Uterine smooth muscle cell (primary cell): ENCODE measurements at places on chromosomes 1 and 21. TPM values are rescaled to one million over a fixed set of nuclear protein-coding genes. Genes with fewer than 3 reads are reported as not detected.

The PRRX1 gene
- 154 and 219 TPM in 2 replicates for total RNA-seq

The SMAP2 gene
- 12.4 and 23.0 TPM in 2 replicates for total RNA-seq

The ATP5PO gene
- total RNA-seq: 164 and 168 TPM in 2 replicates

The AXDND1 gene
- total RNA-seq: 0.12 and 0.22 TPM in 2 replicates

The COL8A2 gene
- 5.0 and 12.5 TPM in 2 replicates for total RNA-seq

The OR2T35 gene
- total RNA-seq: not detected in 2 replicates

The FCGR2B gene
- total RNA-seq: not detected in 2 replicates

The KIF26B gene
- 3.4 and 24.1 TPM in 2 replicates for total RNA-seq

The ROR1 gene
- total RNA-seq: 2.5 and 3.4 TPM in 2 replicates

The S100A7A gene
- not detected in 2 replicates for total RNA-seq

The ITLN2 gene
- not detected in 2 replicates for total RNA-seq

The KRTAP10-9 gene
- total RNA-seq: not detected in 2 replicates

The CTSE gene
- not detected in 2 replicates for total RNA-seq

The PBXIP1 gene
- 28.8 and 102 TPM in 2 replicates for total RNA-seq

The C8A gene
- not detected in 2 replicates for total RNA-seq

The C4BPB gene
- total RNA-seq: not detected in 2 replicates

The KCNA3 gene
- 1.5 and 1.6 TPM in 2 replicates for total RNA-seq

The S100B gene
- total RNA-seq: not detected in 2 replicates

The RGS8 gene
- under 0.01 TPM in 1 of 2 replicates, not detected in the other for total RNA-seq

The USP33 gene
- 92.5 and 93.6 TPM in 2 replicates for total RNA-seq

The QSOX1 gene
- 133 and 304 TPM in 2 replicates for total RNA-seq
